ENCODE measurements at places on chromosomes 2 and 18.

DNA sequence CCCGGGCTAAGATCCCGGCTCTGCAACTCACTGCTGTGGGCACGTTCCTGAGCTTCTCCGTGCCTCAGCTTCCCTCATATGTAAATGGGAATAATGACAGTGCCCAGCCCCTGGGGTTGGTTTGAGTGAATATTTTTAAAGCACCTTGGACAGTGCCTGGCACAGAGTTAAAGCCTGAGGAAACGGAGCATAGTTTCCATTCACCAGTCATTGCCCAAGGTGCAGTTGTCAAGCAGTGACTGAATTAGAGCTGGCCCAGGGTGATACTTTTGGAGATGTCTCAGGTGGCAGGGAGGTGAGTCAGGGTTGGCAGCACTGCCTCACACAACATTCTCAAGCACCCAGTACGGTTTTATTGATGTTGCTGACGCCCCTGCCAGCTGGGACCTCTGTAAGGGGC lies 12.2 kb downstream of the TMEM177 start:
- no peak for DNase-seq

DNA sequence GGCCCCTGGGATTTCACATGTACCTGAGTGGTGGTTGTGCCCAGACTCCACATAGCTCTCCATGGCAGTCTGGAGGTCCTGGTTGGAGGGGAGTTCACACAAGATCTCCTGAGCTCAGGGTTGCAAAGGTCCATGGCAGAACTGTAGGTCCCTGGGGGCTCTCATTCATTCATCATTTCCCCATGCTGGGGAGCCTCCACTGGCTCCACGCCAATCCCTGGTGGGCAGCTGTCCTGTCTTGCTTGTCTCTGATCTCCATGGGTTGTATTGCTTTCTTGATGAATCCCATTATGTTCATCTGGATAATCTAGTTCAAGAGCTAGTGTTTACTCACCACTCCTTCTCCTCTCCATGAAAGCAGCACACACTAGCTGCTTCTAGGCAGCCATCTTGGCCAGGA lies 42.4 kb downstream of the ZSWIM2 start:
- DNase-seq, result no peak

GRCh38 chr2:232698556-232699091 lies 1.5 kb downstream of the GIGYF2 start:
- no peak for DNase-seq

DNA sequence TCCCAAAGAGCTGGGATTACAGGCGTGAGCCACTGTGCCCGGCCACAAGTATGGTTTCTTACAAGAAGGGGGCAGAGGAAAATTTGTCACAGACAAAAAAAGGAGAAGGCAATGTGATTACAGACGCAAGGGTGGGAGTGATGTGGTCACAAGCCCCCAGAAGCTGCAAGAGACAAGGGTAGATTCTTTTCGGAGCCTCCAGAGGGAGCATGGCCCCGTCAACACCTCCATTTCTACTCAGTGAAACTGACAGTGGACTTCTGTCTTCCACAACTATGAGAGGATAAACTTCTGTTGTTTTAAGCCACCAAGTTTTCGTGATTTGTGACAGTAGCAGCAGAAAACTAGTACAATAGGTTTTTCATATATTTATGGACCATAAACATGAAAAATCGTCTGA lies 2.1 kb upstream of the TCF7L1 start:
- no peak for DNase-seq

GRCh38 chr2:117855886-117856285 lies 41.4 kb downstream of the DDX18 start:
- no peak for DNase-seq

DNA sequence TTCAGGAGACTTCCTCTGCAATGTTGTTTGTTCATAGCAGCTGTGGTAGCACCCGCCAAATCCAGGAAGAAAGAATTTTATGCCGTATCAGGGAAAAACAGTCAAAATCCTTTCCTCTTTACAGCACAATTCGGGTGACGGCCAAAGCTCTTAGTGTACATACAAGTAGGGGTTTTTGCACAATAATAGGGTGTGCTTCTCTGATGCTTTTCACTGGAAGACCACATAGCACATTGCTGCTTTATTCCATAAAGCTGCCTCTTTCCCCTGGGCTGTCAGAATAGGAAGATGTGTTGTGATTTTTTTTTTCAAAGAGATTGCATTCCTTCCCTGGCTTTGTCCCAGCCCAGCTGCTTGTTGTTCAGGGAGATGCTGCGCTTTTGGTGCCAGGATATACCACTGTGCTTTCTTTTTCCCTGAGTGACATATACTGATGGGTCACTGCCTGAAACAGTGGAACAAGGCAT lies 27.2 kb upstream of the LANCL1 start:
- peak; percentile 50 for DNase-seq

DNA sequence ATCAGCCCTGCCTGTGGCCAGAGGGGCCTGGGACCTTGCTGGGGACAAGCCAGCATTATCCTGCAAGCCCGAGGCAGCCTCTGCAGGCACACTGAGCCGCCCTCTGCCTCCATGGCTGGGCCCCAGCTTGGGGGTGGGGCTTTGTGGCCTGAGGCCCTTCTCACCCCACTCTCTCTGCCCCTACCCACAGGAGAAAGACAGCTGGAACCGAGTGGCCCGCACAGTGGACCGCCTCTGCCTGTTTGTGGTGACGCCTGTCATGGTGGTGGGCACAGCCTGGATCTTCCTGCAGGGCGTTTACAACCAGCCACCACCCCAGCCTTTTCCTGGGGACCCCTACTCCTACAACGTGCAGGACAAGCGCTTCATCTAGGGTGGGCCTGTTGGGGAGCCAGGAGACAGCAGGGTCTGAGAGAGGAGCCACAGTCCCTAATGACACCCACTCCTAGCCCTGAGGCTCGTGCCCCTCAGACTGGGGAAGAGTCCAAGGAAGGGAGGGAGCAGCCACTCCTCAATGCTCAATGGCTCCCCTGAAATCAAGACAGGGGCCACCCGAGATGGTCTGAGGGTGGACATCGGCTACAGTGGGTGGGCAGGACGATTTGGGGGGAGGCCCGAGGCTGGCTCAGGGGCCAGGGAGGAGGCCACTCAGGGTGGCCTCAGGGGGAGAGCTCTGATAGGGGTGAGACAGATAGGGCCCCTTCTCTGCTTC lies 4.4 kb upstream of the CHRNG start:
- peak; percentile 48 for DNase-seq

DNA sequence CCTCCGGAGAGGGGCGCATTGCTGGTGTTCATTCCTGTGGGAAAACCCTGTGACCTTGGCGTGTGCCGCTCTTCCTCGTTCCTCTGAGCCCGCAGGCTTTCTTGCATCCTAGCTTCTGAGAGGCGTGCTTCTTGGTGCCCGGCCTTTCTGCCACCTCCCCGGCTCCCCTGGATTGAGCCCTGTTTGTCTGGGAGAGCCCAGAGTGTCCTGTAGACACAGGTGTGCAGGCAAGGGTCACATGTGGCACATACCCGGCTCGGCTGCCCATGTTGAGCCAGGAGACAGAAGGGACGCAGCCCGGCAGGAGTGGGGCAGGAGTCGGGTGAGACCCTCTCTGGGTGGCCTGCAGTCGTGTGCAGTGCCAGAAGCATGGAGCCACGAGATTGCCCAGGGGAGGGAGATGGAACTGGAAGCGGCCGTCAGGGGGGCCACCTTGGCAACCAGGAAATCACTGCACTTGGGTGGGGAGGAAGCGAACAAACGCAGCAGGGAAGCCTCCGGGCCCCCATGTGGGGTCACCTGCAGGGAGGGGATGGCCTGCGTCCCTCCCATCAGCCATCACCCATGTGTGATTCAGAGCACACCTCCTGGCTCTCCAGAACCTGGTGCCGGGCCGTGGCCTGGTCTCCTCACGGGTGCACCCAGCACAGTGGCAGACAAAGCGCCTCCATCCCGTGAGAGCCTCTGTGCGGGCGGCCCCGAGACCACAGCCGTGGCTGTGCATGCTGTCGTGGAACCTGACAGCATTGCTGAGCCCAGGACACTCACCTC lies 92.9 kb downstream of the SH3BP4 start:
- no peak for DNase-seq

- DNase-seq, result no peak
These were observed 12.1 kb downstream of the EHBP1 start for GRCh38 chr2:62717503-62718081.

- DNase-seq, result no peak
These were observed 621 bp upstream of the KCNS3 start for GRCh38 chr2:17877811-17878280.

- no peak for DNase-seq
These were observed 151.5 kb upstream of the DNMT3A start for GRCh38 chr2:25493207-25493606.

GRCh38 chr2:31138037-31138962 lies at the start of gene GALNT14:
GALNT14 (minus strand) TSS chr2:31138440; CDS start chr2:31138086, 354 bp downstream.
- peak; percentile 52 for DNase-seq

DNA sequence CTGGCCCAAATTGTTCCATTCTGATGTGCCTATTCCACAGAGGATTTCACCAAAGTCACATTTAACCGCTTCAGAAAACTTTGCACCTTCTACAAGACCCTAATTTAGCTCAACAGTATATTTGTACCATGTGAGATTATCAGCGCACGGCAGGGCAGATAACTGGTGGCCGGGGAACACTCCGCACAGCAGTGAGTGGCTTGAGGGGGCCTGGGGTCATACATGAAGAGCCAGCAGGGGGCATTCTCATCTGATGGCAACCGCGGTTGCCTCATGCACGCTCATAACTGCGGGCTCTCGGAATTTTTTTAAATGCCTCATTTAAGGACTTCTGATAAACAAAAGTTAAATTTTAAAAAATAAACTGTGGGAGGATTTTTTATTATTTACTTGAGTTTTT lies 84.1 kb downstream of the BIN1 start:
- DNase-seq, result no peak

- DNase-seq, result no peak
These were observed 724.7 kb downstream of the METTL4 start for GRCh38 chr18:1846640-1847039.

DNA sequence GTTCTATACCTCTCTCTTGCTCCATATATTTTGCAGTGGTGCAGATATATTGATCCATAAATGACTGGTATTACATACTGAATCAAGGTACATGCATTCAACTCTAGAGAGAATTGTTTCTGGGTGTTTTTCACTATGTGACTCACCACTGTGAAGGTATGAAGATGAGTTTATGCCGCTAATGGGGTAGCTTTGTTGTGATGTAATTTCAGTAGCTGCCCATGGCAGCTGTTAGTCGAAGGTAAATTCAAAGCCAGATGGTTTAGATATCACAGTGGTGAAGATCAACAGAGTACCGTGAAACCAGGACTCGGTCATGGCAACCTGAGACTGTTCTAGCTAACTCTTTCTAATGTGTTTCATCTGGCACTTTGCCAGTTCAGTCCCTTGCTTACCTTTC lies 50.4 kb downstream of the PKP4 start:
- DNase-seq, result no peak

DNA sequence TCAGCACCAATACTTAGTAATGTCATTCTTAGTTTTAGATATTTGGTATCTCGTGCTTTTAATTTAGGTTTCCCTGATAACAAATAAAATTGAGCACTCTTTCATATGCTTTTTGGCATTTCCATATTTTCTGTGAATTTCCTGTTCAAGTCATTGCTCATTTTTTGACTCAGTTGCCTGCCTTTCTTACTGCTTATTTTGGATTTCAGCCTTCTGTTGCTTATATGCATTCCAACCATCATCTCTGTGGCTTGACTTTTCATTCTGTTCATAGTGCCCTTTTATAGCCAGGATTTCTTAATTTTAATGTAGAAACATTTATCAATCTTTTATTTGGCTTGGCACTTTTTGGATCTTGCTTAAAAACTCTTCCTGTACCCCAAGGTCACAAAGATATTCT lies 14.5 kb upstream of the KIF3C start:
- DNase-seq, result no peak

DNA sequence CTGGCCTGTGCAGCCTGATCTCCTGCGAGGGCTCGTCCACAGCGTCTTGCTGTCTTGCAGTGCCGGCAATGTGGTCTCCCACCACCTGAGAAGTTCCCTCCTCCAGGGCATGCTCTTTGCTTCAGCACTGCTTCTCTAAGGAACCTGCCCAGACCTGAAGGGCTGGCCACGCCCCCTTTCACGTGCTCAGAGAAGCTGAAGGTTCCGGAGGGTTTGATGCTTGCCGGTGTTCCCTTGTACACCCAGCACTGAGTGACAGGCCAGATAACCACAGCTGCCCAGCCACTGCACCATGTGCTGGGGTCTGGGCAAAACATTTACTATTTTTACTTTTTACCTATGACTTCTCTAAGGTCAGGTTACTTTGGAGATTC lies 1.7 kb upstream of the POLR2D start:
- DNase-seq, result no peak

- DNase-seq, result no peak
These were observed 1.4 kb upstream of the RAB3GAP1 start for GRCh38 chr2:135050684-135051083.

- peak; percentile 88 for DNase-seq
These were observed 14.8 kb downstream of the WDFY1 start for GRCh38 chr2:223930103-223930976.

GRCh38 chr2:150465703-150466569 lies 21.5 kb downstream of the RND3 start:
- no peak for DNase-seq

- no peak for DNase-seq
These were observed 3.4 kb downstream of the ABCG8 start for GRCh38 chr2:43841949-43842865.

DNA sequence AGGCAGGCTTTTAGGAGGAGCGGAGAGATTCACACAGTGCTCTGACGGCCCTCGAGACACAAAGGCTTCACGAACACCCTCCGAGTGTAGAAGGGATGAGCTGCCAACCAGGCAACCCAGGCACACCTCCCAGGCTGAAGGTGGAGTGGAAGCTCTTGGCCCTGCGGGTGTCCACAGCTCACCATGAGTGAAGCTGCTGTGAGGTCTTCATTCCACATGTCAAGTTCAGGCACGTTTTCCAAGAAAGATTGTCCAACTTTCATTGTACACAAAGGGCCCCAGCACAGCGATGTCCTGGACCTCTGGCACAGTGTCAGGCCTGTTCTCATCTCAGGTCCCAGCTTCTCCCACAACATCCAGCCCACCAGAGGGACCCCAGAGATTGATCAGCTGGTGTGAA lies 13.4 kb downstream of the PARD6G start:
- DNase-seq, result no peak

GRCh38 chr2:108388045-108388444 lies 10.3 kb downstream of the SULT1C4 start:
- no peak for DNase-seq

DNA sequence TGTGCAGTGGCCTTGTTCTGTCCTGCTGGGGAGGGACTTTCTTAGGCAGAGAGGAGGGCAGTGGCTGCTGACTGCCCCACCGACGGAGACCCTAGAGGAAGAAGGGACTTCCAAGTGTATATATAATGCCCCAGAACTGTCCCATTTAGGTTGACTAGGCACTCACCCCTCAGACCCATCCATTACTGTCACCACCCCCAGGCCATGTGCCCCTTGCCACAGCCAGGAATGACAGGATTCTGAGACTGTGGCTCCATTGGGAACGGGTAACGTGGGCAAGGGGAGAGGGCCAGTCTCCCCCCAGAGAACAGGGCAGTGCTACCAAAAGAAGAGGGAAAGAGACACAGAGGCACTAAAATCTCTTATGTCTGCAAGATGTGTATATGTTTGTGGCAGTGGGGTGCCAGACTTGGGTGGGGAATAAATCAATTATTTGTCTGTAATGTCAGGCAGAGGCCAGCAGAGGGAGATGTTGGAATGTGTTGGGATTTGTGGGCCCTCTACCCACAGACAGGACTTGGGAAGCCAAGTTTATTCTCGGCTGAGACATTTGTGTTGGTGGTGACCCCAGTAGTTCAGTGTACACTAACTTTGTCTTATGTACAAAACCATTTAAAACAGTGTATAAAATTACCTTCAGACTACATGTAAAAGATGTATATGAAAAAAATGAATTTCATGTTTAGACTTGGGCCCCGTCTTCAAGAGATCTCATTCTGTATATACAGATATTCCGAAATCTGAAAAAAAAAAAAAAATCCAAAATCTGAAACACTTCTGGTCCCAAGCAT lies 24.0 kb upstream of the TMEM37 start:
- peak; percentile 42 for DNase-seq
